ENCODE measurements at places on chromosomes 13 and 19. TPM values are rescaled to one million over a fixed set of nuclear protein-coding genes. Genes with fewer than 3 reads are reported as not detected.

ANGPTL8 gene
- not detected for total RNA-seq

C19orf67 gene
- total RNA-seq, result not detected

CAMSAP3 gene
- 0.19 TPM for total RNA-seq

GSX1 gene
- total RNA-seq, result not detected

CGB1 gene
- total RNA-seq, result not detected

GPR42 gene
- not detected for total RNA-seq

NLRP7 gene
- total RNA-seq, result not detected

CALR3 gene
- total RNA-seq, result not detected

FARP1 gene
- 0.42 TPM for total RNA-seq

TEX101 gene
- not detected for total RNA-seq

NKPD1 gene
- total RNA-seq, result 1.2 TPM

TTC9B gene
- not detected for total RNA-seq

ZNF829 gene
- 8.5 TPM for total RNA-seq

NXNL1 gene
- total RNA-seq, result not detected

LGALS7B gene
- not detected for total RNA-seq

ZNF726 gene
- total RNA-seq, result 3.3 TPM

CLIP3 gene
- 2.4 TPM for total RNA-seq

ZNF534 gene
- 0.15 TPM for total RNA-seq

ZC3H13 gene
- total RNA-seq, result 65.5 TPM

MBD3L3 gene
- not detected for total RNA-seq

CLEC17A gene
- total RNA-seq, result not detected

CBY2 gene
- 0.61 TPM for total RNA-seq

ZNF441 gene
- total RNA-seq, result 21.5 TPM

DCT gene
- total RNA-seq, result 0.35 TPM

CEACAM4 gene
- 0.64 TPM for total RNA-seq

MBD3L2 gene
- total RNA-seq, result not detected

ATP8B3 gene
- total RNA-seq, result 4.9 TPM

EBPL gene
- 15.3 TPM for total RNA-seq

TNNI3 gene
- not detected for total RNA-seq

PRODH2 gene
- total RNA-seq, result not detected

CCDC122 gene
- total RNA-seq, result 4.7 TPM

C19orf44 gene
- 4.6 TPM for total RNA-seq
